ENCODE measurements at places on chromosomes 7 and 10.

GRCh38 chr10:3433988-3434387, 261.4 kb upstream of the PITRM1 start:
- no peak for DNase-seq

DNA sequence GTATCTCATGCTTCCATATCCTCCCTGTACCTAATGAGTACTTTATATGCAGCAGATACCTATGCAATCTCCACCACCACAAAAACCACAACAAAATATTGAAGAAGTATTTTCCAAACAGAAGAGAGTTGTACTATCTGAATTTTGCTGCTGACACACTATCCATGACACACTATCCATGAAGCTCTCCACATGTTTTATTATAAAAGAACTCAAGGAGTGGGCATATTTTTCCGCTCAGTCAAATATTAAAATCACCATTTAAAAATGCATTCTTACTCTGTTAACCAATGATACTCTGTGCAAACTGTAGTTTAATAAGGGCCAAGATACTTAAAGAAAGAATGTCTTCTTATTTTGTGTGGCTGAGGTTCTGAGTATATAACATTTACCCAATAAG, 2.8 kb downstream of the BET1 start:
- no peak for DNase-seq

GRCh38 chr7:78218876-78219275, 420.3 kb downstream of the PHTF2 start:
- no peak for DNase-seq

GRCh38 chr10:14413523-14413922, 82.8 kb upstream of the FRMD4A start:
- DNase-seq: no peak

GRCh38 chr7:21923658-21924057, 22.0 kb downstream of the CDCA7L start:
- DNase-seq: no peak

DNA sequence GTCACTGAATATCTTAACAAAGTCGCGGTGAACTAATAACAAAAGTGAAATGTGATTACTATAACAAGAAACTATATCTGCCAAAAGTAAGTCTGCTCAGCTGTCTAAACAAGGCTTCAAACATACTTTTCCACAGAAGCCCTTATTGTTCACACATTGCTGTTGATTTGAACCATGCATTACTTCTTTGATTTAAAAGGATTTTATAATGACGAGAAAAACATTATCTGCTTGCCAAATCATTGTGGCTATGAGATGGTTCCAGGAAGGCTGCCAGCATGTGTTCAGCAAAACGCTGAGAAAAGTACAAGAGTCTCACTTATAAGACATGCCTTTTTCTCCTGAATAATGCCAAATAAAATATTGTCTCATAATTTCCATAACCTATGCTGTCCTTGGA, 24.4 kb downstream of the RNF133 start:
- DNase-seq: no peak

- no peak for DNase-seq
These were observed 271.0 kb upstream of the LRRTM3 start for GRCh38 chr10:66654861-66655260.

GRCh38 chr10:100146398-100146797, 39.4 kb downstream of the ERLIN1 start:
- DNase-seq: no peak

DNA sequence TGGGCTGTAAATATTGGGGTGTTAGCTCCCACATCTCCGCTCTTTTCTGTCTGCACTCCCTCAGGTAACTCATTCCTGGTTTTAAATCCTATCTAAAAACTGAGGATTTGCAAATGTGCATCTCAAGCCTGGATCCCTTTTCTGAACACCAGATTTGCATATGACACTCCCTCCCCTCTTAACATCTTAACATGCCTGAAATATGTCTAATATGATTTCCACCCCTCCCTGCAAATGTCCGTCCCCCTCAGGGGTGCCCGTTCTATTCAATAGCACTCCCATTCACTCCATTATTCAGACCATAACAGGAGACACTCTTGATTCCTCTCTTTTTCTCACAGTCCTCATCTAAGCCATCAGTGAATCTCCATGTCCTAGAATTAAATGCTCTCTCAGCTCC, 8.3 kb upstream of the CALD1 start:
- DNase-seq: no peak

GRCh38 chr7:80213814-80214213, 79.2 kb downstream of the GNAI1 start:
- no peak for DNase-seq

DNA sequence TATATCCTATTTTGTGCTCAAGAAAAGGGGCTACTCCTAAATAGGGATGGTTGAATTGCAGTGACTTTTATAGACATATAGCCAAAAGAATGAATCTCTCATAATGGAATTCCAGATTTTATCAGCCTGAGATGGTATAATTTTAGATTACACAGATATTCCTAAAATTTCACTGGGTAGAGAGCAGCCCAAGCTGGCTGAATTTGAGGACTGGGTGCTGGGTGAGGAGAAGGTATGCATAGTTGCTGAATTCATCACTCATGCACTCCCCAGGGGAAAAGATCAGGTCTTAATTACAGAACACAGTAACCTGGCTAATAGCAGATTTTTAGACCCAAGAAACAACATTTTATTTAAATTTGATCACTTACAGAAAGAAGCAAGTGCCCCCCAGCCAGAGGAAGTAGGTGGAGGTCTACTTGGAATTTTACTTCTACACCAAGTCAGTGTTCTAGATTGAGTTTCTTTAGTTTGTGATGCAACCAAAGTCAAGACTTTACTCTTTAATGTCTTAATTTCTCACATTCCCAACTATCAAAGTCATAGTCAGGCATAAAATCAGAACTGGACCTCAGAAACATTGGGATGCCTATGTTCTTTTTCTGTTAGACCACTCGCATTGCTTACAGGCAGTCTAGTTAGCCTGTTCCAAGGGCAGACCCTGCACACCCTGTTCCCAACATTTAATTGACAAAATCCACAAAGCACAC, 337.4 kb upstream of the PODXL start:
- no peak for DNase-seq

GRCh38 chr10:100325158-100325557, 4.9 kb downstream of the PKD2L1 start:
- no peak for DNase-seq

DNA sequence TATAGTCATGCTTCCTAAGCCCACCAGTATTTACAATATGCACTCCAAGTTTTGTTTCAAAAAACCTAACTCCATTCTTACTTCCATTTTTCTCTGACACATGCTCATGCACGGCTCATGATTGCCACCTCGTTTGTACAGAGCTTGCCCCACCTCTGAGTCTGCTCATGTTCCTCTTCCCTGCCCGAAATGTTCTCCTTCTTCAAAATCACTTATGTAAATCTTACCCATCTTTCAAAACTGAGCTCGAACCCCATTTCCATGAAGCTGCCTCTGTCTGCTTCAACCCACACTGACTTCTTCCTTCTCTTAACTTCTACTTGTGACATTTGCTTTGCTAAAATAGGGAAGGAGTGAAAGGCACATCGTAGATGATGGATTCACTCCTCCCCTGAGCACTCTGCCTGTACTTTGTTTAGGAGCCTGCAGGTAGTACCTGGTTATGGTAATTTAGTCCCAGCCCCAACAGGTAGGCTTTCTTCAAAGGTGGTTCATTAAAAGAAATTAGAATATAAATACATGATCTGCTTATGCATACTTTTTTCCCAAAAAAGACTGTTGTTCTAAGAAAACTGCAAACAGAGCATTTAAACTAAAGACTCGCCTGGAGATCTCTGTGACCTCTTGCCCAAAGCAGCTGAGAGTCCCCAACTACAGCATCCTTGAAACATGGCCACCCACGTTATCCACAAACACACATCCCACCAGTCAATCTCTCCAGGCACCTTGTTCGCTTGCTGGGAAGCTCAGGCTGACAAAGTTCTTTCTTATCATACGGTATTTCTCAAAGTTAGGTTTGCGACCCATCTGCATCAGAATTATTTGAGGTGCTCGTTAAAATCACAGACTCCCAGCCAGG, 172.0 kb downstream of the DGKI start:
- no peak for DNase-seq

- no peak for DNase-seq
These were observed 140.8 kb downstream of the ETV1 start for GRCh38 chr7:13848681-13849131.

DNA sequence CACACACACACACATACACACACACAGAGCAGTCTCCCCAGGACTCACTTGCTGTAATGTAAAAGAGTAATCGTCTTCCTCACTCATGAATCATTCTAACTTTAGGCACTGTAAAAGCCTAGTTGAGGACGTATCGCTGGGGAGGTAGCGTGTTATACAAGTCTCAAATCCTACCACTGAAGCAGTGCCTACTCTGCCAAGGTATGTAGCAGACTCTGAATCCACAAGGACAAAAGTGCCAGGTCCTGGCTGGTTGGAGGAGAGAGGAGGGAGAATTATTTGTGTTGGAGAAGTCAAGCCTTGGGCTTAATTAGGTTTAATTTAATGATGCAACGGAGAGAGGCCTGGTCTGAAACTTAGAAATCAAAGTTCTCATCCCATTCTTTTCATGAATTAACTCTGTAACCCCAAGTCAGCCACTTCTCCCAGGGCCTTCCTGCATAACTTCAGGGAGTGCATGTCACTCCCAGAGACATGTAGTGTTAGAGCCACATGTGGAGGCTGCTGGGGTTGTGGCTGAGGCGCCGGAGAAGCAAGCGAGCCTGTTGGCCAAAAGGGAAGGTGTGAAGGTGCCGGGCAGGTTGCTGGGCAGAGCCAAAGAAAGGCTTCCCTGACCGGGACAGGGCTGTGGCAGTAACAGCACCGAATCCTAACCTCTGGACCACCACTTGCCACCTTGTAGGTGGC, 36.7 kb downstream of the NKX2-3 start:
- no peak for DNase-seq

DNA sequence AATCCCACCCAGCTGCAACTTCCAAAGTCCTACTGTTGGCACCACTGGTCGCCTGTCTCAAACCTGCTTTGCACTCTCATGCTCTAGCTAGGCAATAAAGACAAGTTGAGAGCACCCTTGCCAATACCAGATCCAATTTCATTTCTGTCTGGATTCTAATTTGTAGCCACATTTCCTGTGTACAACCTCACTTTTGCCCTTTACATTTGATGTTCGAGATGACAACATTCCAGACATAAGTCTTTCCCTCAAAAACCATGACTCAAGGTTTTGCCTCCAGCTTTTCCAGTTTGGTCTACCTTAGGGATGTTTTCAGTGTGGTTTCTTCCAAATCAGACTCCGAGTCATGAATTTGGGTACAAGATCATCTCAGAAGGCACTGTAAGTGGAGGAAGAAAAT, 309.0 kb downstream of the GPAM start:
- DNase-seq: no peak

DNA sequence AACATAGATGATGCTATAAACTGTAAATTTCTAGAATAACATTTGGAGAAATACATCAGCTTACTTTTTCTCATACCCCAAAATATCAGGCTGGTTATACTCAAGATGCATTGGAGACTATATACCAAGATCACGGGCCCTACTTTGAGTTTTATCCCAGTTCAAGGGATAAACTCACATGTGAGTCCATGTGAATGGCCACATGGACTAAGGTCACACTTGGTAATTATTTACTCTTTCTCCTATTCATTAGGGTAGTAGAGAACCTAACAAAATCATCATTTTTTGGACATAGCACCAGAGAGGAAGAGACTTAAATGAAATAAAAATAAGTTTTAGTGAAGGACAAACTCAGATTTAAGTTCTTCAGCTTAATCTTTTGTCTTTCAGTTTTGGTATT, 93.1 kb upstream of the GATAD1 start:
- no peak for DNase-seq

GRCh38 chr7:33674804-33675411, 230.4 kb upstream of the BMPER start:
- no peak for DNase-seq

DNA sequence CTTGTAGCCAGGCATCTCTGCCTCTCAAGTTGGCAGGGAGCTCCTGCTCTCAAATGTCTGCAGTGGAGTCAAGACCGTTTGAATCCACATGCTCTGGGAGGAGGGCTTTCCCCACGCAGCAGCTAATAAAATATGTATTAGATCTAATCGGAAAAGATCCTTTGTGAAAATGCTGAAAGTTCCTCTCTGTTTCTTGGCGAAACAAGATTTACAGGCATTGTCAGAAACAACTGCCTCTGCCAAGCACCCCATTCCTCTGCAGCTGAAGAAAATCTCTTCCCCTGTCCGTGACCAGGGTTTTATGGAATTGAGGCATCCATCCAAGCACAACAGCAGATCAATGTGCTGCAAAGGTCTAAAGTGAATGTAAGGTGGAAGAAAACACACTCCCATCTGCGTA, 165.8 kb downstream of the TCERG1L start:
- DNase-seq: no peak

- DNase-seq: no peak
These were observed 805 bp downstream of the RASGEF1A start for GRCh38 chr10:43265799-43266721.

- DNase-seq: no peak
These were observed 161.7 kb upstream of the MKI67 start for GRCh38 chr10:128287921-128288320.

GRCh38 chr7:129188372-129188891, at the start of gene SMO:
Gene SMO, plus strand, starts transcription at chr7:129188633. Its CDS starts 519 bp downstream, at chr7:129189152.
- DNase-seq: no peak

DNA sequence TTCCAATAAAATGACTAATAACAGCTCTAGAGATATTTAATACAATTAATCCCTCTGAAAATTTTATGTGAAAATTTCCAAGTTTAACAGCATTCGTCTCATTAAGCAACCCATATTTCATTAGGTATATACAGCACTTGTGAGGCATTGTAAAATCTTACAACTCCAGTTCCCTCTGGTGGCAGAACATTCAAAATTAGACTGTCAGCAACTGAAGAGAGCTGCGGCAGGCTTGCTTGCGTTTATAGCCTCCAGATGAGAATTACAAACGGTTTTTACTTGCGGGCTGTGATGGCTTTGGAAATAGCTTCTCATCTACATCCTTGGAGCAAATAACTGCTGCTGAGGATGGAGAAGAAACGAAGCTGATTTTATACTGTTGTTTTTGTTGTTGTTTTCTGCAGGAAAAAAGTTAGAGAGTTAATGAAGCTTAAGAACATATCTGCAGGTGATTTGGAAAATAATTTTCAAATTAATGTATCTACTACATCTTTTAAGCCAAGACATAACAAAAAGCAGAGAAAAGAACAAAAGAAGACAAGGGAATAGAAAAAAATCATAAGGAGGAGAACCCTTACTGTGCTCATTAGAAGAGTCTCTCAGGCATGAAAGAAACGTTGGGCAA, 171.3 kb downstream of the MAGI2 start:
- no peak for DNase-seq

DNA sequence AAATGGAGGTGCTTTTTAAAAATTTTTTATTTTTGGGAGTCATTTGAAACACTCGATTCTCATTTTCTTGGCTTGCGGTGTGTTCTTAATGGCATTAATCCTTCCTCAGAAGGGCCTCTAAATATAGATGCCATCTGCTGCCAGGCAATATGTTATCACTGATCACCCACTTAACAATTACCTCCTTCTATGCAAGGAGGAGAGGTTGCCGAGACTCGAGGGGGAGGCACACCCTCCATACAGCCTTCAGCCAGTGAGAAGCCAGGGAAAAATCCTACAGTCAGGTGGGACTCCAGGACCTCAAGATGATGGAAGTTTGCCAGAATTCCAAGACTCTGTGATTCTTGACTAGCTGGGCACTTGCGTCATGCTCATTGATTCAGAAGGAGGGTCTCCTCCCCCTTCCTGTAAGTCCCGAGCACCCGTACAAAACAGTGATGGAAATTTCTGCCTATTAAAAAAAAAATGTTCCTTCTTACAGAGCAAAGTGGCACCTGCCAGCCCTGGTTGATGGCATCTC, 574.5 kb downstream of the TYW1 start:
- DNase-seq: no peak

GRCh38 chr10:51700228-51700817, 928 bp upstream of the CSTF2T start:
- DNase-seq: no peak
